ENCODE measurements at places on chromosomes 2 and 18. TPM values are rescaled to one million over a fixed set of nuclear protein-coding genes. Genes with fewer than 3 reads are reported as not detected.

The DNAH6 gene
- not detected for total RNA-seq

The AP1S3 gene
- total RNA-seq = 0.39 TPM

The FBXO11 gene
- total RNA-seq = 34.4 TPM

The GPR75 gene
- total RNA-seq = 0.05 TPM

The C2orf66 gene
- total RNA-seq = 0.56 TPM

The CRYGD gene
- total RNA-seq = not detected

The TMEM37 gene
- total RNA-seq = 2.9 TPM

The CABYR gene
- 5.2 TPM for total RNA-seq

The GAL3ST2 gene
- not detected for total RNA-seq

The FASTKD2 gene
- total RNA-seq = 14.7 TPM

The IL18R1 gene
- total RNA-seq = 13.1 TPM

The ALMS1 gene
- total RNA-seq = 8.0 TPM

The RAB27B gene
- total RNA-seq = 1.1 TPM

The BUB1 gene
- 2.2 TPM for total RNA-seq

The DNAJB2 gene
- 33.6 TPM for total RNA-seq

The SCYGR4 gene
- not detected for total RNA-seq

The RBKS gene
- total RNA-seq = 0.75 TPM

The UGT1A8 gene
- not detected for total RNA-seq

The MTHFD2 gene
- total RNA-seq = 60.3 TPM
